Esophagus mucosa (tissue), 1 donor: ENCODE measurements at places on chromosomes 4 and X.

DNA sequence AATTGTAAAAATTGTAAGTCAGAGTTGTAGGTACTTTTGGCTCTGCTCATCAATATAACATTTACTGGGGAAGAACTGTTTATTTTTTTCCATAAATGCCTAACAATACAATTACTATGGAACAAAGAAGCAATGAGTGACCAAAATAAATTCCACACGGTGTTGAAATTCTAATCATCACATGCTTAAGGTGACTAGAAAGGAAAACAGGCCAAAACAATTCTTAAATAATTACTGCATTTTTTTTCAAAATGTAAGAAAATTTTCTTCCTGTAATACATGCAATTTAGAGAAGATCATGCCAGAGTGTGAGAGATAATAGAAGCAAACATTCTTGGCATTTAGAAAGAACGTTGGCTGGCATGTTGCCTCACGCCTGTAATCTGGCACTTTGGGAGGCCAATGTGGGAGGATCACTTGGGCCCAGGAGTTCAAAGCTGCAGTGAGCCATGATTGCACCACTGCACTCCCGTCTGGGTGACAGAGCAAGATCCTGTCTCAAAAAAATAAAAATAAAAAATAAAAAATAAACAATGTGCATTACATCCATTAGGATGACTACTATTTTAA is 22.5 kb downstream of the C4orf46 start:
- ATAC-seq: no peak

DNA sequence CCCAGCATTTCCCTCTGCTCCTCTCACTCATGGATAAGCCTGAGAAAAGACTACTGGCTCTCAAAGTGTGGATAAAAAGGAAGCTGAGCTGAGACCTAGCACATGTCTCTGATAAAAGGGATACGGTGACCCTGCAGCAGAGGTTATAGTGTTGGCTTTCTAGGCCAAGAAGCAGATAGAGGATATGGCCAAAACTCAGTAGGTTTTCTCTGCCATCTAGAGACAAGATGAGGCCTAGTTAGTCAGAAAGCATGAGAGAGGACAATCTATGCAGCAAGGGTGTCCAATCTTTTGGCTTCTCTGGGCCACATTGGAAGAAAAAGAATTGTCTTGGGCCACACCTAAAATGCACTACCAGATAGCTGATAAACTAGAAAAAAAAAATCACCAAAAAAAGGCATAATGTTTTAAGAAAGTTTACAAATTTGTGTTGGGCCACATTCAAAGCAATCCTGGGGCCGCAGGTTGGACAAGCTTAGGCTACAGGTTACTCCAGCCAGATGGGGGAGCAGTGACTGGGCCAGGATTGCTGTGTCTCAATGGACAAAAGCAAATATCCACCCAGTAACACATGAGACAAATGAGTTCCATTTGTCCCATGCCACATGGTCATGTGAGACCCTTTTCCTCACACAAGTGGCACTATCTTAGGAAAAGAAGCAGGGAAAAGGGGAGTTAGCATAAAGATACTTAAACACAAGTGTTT is 411.4 kb downstream of the INPP4B start:
- ATAC-seq: no peak

DNA sequence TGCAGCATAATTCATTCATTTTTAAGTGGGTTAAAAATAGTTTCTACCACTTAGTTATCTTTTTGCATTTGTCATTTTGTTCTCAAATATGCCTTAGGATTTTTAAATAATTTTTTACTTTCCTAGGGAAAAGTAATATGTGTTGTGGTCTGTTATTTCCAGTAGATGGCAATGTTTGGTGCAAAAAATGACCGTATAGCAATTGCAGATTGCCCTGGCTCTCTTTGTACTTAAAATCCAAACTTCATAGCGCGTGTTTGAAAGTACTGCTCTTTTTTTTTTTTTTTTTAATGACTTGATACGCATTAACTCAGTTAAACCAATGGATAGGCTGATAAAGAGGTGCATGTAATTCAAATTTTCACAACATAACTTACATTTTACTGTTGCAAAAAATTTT is 74.4 kb upstream of the RBMX start:
- ATAC-seq: no peak

DNA sequence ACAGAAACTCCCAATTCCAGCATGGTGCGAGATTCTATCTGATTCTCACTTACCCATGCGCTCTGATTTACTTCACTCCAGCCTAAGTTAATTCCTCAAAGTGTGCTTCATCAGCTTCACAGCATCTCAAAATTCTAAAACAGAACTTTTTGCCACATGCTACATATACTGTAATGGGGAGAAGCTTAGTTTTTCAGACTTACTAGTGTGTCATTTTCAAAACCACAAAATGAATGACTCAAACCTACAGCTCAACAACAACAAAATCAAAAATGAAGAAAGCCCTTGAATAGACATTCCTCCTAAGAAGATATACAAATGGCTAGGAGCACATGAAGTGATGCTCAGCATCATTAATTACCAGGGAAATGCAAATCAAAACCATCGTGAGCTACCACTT is 14.9 kb downstream of the IRF2 start:
- no peak for ATAC-seq

DNA sequence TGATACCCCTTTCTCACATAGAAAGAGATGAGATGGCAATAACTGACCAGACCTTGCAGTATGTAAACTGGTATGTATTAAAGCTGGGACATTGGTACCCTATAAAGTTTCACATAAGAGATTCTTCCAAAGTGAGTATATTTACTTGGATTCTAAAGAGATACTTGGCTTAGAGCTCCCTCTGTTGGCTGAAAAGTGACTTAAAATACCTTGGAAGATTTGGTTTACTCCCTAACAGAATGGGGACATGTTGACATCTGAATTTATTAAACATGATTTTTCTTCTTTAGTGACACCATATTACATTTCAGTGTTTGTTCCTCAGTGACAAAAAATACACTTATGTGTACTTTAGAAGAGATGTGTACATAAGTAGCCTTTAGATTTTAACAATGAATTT is 47.9 kb upstream of the RGN start:
- ATAC-seq: no peak

DNA sequence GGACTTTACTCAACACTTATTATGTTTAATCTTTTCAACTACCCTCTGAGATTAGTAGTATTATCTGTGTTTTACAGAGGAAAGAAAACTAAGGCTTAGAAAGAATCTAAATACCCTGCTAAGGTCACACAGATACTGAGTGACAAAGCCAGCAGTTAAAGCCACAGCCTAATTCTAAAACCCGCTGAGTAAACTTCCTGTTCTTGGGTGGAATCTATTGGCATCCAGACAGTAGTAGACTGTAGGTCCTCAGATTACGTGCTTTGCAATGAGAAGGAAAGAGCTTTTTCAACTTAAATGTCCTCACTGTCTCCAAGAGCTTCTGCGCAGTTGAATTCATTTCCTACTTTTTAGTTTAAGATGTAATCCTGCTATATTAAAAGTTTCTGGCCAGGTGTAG is 126.0 kb downstream of the TENM3 start:
- no peak for ATAC-seq

- no peak for ATAC-seq
These were observed 107.0 kb downstream of the LDB2 start for GRCh38 chr4:16791460-16791859.

DNA sequence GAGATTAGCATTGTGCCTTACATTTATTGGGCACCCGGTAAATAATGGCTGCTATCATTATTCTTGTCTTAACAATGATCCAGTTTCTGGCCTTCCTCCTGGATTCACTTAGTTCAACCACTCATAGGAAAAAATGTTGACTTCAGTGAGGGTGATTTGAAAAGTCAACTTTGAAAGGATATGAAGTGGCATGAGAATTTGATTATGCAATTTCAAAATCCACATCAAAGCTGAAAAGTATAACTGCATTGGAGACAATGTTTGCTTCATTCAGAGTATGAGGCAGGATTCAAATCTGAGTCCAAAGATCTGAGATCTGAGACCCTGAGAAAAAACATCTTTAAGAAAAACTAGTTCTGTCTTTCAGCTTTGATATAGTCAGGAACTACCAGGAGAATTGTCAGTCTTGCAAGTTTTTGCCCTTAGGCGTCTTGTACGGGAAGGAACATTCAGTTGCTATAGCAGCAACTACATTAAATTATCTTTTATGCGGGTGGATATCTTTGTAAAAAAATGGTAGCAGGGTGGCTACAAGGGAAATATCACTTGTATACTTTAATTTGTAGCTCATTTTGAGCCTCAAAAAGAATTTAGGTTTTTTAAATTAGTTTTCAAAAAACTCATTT is 587.5 kb upstream of the LCORL start:
- no peak for ATAC-seq

- no peak for ATAC-seq
These were observed 3.9 kb downstream of the ZFP42 start for GRCh38 chr4:187999406-187999932.
